ENCODE measurements at places on chromosomes 16 and 17.

DNA sequence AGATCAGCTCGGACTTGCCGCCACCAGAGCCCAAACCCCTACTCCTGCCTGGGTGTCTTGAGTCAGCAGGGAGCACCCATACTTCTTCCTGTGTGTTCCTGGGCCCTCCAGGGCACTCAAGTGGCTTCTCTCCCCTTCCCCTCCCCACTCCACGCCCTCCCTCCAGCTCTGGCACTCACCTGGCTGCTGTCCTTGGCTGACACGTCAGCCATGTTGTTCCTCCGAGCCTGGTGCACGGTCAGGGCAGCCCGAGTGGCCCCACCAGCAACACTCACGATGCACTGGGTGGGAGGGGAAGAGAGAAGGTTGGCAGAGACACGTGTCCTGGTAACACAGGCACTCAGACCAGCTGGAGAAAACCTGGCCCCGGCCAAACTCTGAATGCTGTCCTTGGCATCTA is 11.5 kb downstream of the RUSF1 start:
- no peak for DNase-seq

GRCh38 chr17:74475189-74475588 is 8.8 kb downstream of the CD300A start:
- no peak for DNase-seq

- DNase-seq, result peak; percentile 82
Observed at GRCh38 chr17:40068917-40069750, 6.4 kb downstream of the THRA start.

- no peak for DNase-seq
Observed at GRCh38 chr17:8588877-8589554, 41.5 kb downstream of the MYH10 start.

- no peak for DNase-seq
Observed at GRCh38 chr17:43648916-43649315, 12.8 kb downstream of the MEOX1 start.

DNA sequence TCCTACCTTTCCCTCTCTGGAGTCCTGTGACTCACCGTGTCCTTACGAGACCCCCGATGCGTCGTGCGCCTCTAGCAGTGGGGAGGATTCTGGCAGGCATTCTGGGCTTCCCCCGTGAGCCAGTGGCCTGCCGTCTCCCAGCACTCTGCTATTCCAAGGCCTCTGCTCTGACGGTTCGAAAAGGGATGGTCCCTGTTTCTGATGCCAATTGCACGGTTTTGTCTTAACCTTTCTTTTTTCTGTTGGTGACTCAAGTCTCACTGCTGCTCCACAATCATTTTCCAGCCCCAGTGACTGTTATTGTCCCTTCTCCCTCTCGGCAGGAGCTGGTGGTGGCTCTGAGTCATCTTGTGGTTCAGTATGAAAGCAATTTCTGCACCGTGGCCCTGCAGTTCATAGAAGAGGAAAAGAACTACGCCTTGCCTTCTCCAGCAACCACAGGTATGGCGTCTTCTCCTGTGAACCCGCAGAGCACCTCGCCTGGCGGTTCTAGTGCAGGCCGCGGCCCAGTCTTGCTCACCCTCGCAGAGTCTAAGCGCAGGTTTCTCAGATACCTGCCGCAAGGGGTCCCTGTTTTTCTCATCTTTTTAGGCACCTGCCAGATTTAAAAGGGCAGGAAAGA is 100.1 kb upstream of the CHMP6 start:
- peak; percentile 58 for DNase-seq

GRCh38 chr17:1413281-1413791 is 13.3 kb upstream of the YWHAE start:
- no peak for DNase-seq

DNA sequence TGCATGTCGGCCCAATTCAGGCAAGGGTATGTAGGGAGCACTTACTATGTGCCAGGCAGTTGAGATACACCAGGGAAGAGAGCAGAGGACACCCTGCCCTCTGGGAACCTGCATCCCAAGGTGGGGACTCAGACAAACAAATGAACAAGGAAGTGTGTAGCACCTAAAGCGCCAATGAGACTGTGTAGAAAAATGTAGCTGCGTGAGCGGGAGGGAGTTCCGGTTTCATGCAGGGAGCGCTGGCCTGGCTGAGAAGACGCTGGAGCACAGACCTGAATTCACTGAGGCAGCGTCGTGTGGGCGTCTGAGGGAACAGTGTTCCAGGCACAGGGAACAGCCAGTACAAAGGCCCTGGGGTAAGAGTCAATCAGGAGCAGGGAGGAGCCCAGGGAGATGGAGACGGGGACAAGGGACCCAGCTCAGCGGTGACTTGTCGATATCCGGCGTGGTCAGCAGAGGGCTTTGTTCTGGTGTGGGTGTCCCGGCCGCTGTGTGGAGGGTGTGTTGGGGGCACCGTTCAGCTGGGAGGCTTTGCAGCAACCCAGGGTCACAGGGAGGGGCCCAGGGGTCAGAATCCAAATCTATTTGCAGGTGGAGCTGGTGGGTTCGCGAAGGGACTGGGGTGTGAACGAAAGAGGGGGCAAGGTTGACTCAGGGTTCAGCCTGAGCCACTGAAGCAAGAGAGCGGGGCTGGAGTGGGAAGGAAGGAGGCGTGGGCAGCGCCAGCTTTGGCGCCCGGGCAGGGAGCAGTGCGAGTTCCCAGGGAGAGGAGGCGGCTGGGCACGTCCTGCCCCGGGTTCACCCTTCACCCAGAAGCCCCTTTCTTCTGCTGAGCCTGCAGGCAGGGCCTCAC is 17.8 kb upstream of the OSGIN1 start:
- no peak for DNase-seq

GRCh38 chr16:64363039-64363438 is 758.8 kb downstream of the CDH11 start:
- DNase-seq, result no peak

DNA sequence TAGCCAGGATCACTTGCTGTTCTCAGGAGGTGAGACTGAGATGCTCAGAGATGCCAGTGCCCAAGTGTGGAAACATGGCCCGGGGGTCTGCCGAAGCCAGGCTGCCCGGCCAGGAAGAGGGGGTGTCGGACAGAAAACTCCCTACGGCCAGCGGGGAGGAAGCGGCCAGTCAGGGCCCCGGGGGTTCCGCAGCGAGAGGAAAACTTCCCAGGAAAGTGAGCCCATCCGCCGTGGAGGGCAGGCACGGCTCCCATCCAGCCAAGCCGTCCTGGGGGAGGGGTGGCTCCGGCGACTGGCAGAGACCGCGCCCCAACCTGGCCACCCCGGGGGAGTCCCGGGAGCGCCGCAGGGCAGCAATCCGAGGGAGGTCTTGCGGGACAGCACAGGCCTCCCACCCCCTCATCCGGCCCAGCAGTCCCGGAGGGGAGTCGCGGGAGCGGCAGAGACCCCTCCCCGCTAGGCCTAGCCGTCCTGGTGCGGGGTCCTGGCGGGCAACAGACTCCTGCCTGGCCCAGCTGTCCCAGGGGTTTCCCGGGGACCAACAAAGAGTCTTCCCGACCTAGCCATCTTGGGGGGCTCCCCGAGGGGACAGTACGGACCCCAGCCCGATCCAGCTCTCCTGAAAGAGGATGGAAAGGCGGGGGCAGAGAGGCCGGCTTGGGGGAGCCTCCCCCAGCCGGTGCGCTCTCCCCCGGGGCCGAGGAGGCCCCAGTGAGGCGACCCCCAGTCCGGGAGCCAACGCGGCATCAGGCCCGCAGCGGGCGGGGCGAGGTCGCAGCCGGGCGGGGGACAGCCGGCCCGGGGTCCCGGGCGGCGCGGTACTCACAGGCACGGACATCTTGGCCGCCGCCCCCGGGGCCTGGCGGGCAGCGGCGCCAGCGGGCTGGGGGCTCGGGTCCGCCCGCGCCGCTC is 13.8 kb upstream of the BCAR1 start:
- DNase-seq, result no peak

DNA sequence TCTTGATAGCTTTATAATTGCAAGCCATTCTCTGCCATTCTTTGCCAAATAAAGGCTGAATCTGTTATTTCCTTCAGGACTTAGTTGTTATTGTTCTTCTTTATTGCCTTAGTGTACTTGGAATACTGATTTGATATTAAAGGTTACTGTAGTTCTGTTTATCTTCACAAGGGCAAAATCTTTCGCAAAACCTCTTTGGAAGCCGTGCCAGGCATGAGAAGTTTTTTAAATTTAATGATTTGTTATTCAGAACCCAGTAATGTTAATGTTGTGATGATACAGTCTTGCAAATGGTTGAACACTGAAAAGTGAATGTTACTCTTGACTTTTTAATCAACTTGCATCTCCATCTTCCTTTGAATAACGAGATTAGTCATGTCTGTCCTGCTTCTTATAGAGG is 1225.2 kb upstream of the GOT2 start:
- no peak for DNase-seq

DNA sequence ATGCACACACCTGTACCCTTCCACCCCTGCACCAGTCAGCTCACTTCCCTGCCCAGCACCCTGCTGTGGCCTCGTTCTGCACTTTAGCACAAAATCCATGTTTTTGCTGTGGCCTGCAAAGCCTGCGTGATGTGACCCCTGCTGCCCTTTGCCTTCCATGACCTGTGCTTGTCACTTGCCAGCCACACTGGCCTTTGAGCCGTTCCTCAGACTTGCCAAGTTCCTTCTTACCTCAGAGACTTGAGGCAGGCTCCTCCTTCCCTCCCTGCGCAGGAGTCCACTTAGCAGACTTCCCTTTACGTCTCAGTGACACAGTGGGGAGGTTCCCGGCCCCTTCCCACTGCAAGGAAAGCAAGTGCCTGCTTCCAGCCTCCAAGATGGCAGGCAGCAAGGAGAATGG is 134.7 kb downstream of the SNX29 start:
- no peak for DNase-seq
